ENCODE measurements at places on chromosomes 4 and X. TPM values are rescaled to one million over a fixed set of nuclear protein-coding genes. Genes with fewer than 3 reads are reported as not detected.
A peak's percentile ranks its signal among the peaks of the same experiment; 100 is the strongest.

Gene FSTL5
- not detected for total RNA-seq

Gene HSFX2
- total RNA-seq = not detected

GRCh38 chrX:21374163-21374993 lies at the start of gene CNKSR2:
Gene CNKSR2, plus strand, starts transcription at chrX:21374418. Its CDS starts 480 bp downstream, at chrX:21374898.
- DNase-seq = peak; percentile 63

- no peak for DNase-seq
Observed at GRCh38 chr4:69836287-69836686, 23.7 kb downstream of the SULT1E1 start.

Gene ACOT9
- total RNA-seq = 56.3 TPM

- no peak for DNase-seq
Observed at GRCh38 chr4:119626943-119627266, 1.7 kb downstream of the PDE5A start.

Gene PPEF2
- total RNA-seq = 0.54 TPM

- no peak for DNase-seq
Observed at GRCh38 chrX:11965436-11965835, 172.8 kb upstream of the FRMPD4 start.

Gene SSX1
- total RNA-seq = not detected

- no peak for DNase-seq
Observed at GRCh38 chrX:141142946-141143345, 34.0 kb downstream of the LDOC1 start.

Gene RNF212
- 3.5 TPM for total RNA-seq

DNA sequence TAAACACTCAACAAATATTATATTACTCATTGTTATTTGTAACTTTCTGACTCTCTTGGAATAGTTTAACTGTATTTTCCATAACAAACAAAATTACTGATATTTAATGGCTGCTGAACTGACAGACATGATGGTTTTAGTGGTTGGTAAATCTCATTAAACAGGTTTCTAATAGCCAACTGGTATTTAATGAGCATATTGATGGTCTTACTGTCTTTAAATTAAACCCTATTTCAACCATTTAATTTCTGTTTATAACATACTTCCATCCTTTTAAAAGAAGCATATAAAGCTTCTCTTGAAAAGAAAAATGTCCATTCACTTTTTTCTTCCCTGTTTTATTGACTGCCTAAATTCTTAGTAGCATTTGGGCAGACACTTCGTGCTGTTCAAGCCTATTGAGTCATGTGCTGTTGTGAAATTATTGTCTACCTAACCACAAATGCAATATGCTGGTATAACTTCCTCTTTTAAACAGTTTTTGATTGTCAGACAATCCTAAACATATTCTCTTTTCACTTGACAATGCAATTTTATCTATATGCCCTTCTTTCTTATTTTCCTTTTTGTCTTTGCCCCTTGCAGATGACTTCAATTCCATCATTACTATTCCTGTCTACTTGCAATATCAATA lies 163.9 kb upstream of the SLC7A11 start:
- no peak for DNase-seq

Gene ASB5
- total RNA-seq = not detected

Gene PWWP3B
- total RNA-seq = not detected

GRCh38 chrX:131746491-131746968 lies 202.7 kb downstream of the OR13H1 start:
- no peak for DNase-seq

Gene HNRNPDL
- total RNA-seq = 309 TPM

DNA sequence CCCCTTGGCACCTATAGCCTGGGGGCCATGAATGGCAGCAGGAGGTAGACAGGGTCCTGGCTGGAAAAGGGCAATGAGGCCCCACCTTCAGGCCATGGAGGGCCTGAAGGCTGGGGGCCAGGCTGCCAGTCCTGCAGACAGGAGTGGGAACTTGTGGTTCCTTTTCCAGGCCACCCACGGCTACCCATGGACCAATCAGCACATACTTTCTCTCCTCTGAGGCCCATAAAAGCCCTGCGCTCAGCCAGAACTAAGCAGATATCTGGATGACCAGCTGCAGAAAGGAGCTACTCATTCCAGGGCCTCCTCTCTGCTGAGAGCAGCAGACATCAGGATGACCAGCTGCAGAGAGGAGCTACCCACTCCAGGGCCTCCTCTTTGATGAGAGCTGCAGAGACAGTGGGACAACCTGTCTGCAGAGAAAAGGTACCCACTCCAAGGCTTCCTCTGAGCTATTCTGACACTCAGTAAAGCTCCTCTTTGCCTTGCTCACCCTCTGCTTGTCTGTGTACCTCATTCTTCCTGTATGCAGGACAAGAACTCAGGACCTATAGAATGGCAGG lies 67.2 kb downstream of the NAA11 start:
- no peak for DNase-seq

Gene CPZ
- total RNA-seq = not detected

Gene PHOX2B
- not detected for total RNA-seq

DNA sequence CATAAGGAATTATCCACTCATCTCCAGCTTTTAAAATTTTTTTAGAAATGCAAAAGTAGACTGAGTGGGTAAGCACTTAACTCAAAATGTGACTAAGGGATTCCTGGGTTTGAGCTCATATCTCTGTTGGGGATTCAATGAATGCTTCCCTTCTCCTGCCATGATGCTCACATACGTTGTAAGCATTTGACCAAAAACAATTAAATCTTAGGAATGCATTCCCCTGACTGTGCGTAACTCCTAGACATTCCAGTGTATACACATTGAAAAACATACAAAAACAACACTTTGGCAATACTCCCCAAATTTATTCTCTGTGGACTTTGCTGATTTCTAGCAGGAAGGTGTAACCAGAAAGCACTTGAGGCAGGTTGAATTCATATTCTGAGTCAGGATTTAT lies 29.8 kb downstream of the SPANXA2 start:
- DNase-seq = no peak

Gene MAGEB10
- total RNA-seq = not detected

Data from activated naive CD4-positive, alpha-beta T cell treated with anti-CD3 and anti-CD28 coated beads, Interleukin-2, amount 50 U/mL, for 72 hours (primary cell).